ENCODE measurements at places on chromosomes 13 and 19.

- DNase-seq: no peak
Observed at GRCh38 chr19:45781214-45782161, 802 bp downstream of the DMPK start.

DNA sequence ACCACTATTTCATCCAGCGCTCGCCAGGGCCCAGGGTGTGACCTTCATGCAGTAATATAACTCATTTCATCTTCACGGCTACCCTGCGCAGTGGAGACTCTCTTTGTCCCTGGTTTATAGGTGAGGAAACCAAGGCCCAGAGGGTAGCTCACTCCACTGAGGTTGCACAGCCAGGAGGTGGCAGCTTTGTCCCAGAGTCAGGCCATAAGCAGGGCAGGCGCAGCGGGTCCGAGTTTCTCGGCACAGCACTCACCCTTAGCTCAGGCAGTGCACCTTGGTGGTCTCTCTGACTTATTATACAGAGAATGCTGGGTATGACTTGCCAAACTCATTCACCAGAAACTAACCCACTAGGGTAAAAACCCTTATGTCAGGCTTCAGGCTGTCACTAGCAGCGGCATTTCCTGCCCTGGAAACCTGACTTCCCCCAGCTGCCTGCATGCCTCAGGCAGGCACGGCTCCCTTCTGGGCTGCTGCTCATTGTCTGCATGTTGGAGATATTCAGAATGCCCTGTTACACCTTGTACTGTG is 24.5 kb downstream of the PPP5C start:
- DNase-seq: no peak

- DNase-seq: no peak
Observed at GRCh38 chr13:100619940-100620339, 31.4 kb upstream of the GGACT start.

- DNase-seq: no peak
Observed at GRCh38 chr13:26255115-26255514, 1.2 kb downstream of the CDK8 start.

- peak; percentile 44 for DNase-seq
Observed at GRCh38 chr19:2544576-2545415, 68.9 kb downstream of the GADD45B start.
